ENCODE measurements at places on chromosomes 7 and 10.

GRCh38 chr10:68166871-68167585 lies 57.7 kb downstream of the MYPN start:
- DNase-seq = no peak

GRCh38 chr7:129376076-129376777 lies 58.0 kb upstream of the STRIP2 start:
- DNase-seq = peak; percentile 32

- DNase-seq = no peak
Measured at GRCh38 chr7:135706038-135706742, 21.8 kb downstream of the SLC13A4 start.

DNA sequence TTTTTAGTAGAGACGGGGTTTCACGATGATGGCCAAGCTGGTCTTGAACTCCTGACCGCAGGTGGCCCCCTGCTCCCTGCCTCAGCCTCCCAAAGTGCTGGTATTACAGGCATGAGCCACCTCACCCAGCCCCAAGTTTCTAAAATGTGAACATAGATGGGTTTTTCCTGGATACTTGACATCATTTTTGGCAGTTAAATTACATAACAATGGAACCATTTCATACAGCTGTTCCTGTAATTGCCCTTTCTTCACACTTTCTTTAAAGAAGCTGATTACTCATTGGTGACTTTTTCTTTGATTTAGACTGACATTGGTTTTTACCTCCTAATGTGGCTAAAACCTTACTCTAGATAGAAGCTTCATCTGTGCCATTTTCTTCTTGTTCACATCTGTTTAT lies 5.9 kb downstream of the ZKSCAN1 start:
- DNase-seq = no peak

DNA sequence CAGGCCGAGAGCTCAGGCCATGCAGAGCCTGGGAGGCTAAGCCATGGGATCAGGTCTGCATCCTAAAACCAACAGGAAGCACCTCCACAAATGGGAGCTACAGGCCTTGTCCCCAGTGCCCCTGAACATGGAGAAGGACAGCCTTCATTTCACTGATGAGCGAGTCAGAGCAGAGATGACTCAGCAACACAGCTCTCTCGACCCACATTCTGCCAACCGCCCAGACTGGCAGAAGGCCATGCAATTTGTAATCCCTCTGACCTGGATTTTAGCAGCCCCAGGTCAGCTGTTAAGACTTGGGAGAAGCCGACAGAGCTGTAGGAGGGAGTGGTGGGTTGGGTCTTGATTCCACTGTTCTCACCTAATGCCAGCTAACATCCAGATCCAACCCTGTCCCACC lies 25.5 kb downstream of the VOPP1 start:
- DNase-seq = peak; percentile 47

- no peak for DNase-seq
Measured at GRCh38 chr7:120441850-120442249, 168.9 kb downstream of the KCND2 start.

DNA sequence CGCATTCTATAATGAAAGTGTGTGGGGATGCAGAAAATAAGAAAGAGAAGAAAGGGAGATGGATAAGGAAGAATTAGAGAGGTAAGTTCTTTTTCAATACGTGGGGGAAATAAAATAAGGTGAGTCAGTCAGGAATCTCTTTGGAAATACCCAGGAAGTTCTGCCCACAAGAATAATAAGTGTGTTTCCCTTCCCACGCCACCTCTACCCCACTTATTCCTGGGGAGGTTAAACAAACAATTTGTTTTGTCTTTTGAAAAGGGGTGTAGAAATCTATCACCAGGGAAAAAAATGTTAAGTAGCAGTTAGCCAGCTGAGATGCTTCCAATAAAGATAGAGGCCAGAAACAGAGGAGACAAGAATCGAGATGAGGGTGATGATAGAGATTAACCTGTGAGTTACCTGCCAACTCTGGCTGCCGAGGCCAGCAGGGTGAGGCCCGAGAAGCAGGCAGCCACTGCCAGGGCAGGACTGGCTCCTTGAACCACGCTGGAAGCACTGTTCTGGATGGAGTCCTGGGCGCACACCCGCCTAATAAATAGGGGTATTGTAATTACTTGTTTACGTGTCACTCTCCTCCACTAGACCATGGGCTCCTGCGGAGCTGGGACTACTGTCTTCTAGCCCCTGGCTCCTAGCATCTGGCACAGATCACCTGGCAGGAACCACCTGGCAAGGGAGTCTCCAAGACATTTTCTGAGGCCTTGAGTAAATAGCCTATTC lies 191.3 kb downstream of the FGFR2 start:
- no peak for DNase-seq

DNA sequence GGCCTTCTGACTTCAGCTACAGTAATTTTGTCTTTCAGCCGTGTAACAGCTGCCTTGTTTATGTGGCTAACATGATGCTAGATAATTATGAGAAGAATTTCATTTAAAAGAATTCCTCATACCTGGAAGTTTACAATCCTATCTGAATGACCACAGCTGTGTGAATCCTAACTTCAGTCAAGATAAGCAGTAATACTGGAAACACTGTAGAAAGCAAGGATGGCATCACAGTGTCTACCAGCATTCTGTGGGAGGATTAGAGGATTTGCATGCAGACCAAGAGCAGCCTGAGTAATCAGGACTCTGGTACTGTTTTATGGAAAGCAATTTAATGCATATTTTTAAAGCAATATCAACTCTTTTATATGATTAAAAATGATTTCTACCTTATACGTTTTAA lies 282.4 kb downstream of the EXOC4 start:
- DNase-seq = no peak

DNA sequence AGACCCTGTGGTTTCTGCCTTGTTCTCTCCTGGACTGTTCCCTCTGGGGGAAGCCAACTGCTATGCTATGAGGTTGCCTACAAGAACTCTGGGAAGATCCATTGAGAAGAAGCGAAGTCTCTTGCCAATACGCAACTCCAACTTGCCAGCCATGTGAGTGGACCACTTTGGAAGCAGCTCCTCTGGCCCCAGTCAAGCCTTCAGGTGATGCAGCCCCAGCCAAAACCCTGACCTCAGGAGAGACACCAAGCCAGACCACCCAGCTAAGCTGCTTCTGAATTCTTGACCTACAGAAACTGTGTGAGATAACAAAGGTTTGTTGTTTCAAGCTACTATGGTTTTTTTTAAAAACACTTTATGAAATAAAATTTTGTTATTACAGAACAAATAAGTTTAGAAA lies 20.2 kb upstream of the MYL7 start:
- DNase-seq = no peak

GRCh38 chr7:36775061-36775620 lies 50.8 kb upstream of the AOAH start:
- no peak for DNase-seq
